ENCODE measurements at places on chromosomes 4 and X.

- no peak for DNase-seq
Measured at GRCh38 chr4:10005632-10006031, 15.7 kb downstream of the SLC2A9 start.

DNA sequence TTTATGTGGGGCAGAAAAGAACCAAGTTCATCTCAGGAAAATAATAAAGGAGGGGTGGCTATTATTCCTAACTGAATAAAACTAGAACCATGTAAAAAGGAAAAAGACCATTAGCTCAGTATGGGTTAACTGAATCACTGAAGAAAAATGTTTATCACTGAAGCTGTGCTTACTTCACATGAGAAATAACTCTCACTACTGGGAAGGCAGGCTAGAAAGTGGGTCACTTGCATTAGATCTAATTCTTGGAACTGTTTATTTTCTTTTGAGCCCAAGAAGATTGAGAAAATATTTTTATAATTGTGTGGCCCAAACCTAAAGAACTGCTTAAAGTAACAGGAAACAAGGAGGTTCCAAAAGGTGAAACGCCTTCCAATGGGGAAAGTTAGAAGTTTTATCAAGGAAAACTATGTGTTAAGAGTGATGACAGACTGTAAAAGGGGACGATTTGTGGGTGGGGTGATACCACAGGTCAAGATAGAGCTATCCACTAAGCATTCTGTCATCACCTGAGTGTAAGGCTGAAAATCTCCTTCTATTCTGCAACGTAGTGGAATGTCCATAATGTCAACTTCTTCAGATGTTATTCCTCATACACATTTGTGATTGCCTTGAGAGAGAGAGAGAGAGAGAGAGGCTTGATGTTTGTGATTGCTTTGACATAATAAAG lies 1083.5 kb downstream of the PCDH7 start:
- no peak for DNase-seq

- no peak for DNase-seq
Measured at GRCh38 chr4:98110214-98110613, 33.1 kb downstream of the STPG2 start.

GRCh38 chrX:47093860-47094259 lies 15.6 kb downstream of the RGN start:
- DNase-seq, result no peak

DNA sequence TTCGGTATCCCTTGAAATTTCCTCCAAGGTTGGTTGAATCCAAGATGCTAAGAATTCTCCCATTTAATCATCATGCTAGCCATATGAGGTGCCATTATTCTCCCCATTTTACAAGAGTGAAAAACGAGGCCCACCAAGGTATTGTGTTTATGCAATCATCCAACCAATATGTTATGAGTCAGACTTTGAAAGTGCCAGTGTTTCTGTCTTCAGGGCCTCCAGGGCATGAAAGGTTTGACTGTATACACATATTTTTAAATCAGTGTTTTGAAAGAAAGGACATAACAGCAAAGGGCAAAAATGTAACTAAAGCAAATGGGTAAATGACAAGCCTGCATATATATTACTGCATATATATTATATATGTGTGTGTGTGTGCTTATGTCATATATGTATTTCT lies 541.2 kb upstream of the SMIM31 start:
- DNase-seq, result no peak

GRCh38 chrX:18931972-18932371 lies 51.9 kb downstream of the PHKA2 start:
- DNase-seq, result peak; percentile 22

- no peak for DNase-seq
Measured at GRCh38 chr4:166239354-166239753, 366.3 kb downstream of the TLL1 start.

DNA sequence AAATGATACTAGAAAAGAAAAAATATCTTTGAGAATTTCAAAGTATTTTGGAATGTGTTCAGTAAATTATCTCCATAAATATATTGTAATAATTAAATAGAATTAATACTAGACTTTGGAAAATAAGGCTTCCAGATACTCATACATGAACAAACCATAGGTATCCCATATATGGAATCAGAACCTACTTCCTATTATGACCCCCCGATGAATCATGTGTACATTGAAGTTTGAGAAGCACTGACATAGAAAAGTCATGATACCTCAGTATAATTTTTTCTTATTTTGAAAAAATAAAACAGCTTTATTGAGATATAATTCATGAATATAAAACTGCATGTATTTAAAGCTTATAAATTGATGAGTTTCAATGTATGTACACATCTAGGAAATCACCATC lies 27.2 kb upstream of the SMARCA5 start:
- no peak for DNase-seq

- DNase-seq, result no peak
Measured at GRCh38 chrX:15160558-15161095, 109.3 kb downstream of the ASB9 start.

- DNase-seq, result no peak
Measured at GRCh38 chr4:76238236-76238635, 13.3 kb upstream of the FAM47E start.

GRCh38 chr4:142404191-142404611 lies 441.9 kb downstream of the INPP4B start:
- no peak for DNase-seq

- no peak for DNase-seq
Measured at GRCh38 chr4:45484740-45485139, 639.1 kb downstream of the GABRG1 start.

- DNase-seq, result no peak
Measured at GRCh38 chr4:181761156-181761555, 482.0 kb upstream of the TENM3 start.

- DNase-seq, result no peak
Measured at GRCh38 chr4:127660284-127660885, 27.6 kb downstream of the INTU start.

GRCh38 chrX:101668143-101668542 lies 8.5 kb upstream of the ARMCX2 start:
- DNase-seq, result no peak

DNA sequence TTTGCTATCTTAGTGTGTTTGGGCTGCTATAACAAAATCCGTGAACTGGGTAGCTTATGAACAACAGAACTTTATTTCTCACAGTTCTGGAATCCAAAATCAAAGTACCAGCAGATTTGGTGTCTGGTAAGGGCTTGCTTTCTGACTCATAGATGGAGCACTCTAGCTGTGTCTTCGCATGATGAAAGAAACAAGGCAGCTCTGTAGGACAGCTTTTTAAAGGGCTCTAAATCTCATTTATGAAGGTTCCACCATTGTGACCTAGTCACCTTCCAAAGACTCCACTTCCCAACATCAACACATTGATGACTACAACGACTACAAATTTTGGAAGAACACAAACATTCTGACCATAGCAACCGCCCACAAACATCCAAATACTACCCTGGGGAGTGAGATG lies 158.6 kb upstream of the LCORL start:
- DNase-seq, result no peak

DNA sequence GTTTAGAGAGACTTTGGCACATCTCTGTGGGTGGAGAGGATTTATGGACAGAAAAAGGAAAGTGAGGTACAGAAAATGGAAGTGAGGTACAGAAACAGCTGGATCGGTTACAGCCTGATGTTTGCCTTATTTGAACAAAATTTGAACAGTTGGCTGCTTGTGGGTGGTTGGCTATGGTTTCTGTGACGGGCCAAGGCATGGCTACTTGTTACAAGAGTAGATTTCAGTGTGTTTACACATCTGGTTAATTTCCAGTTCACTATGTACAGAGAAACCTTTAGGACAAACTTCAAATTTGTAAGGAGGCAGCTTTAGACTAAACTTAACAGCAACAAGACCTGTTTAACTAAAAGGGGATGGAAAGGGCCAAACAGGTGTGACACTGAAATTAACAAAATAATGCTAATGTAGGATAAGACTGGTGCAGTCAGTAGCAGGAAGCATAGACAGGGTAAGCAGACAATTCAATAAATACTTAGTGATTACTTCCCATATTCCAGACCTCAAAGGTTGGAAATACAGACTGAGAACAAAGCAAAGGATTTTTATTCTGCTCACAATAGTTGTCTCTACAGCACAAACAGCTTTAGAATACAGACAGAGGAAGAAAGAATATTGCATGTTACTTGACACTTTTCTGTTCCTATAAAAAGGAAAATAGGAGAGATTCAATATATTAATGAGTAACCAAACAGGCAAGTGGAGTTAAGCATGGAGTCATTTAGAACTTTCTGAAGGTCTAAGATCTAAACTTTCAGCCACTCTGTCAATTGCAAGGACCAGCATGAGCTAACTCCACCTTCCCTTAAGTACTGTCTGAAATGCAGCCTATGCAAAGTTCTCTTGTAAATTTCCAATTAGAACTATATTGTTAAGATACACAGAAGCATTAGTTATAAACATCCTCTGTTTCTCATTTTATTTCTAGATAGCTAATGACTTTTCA lies 294.4 kb upstream of the FAT4 start:
- no peak for DNase-seq

Data from hematopoietic multipotent progenitor cell treated with erythropoietin and hydrocortisone succinate and interleukin-3 and kit ligand, for 15 days (in vitro differentiated cells).